ENCODE measurements at places on chromosomes 7 and 10.

GRCh38 chr7:101874028-101874427 is 56.6 kb downstream of the CUX1 start:
- no peak for DNase-seq

DNA sequence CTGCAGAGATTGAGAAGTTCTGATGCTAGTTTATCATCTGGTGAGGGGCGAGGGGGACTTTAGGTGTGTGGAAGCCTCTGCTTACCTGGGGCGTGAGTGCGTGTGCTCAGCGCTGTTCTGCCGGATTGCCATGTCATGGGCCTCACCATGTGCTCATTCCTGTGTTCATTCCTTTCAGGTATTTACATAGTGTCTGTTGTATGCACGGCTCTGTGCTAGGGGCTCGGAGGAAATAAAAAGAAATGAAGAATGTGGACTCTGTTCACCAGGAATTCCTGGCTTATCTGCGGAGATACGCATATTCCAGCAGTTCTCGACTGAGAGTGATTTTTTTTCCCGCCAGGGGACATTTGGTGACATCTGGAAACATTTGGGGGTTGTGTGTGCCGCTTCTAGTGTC is 152.0 kb downstream of the CAMK1D start:
- no peak for DNase-seq

DNA sequence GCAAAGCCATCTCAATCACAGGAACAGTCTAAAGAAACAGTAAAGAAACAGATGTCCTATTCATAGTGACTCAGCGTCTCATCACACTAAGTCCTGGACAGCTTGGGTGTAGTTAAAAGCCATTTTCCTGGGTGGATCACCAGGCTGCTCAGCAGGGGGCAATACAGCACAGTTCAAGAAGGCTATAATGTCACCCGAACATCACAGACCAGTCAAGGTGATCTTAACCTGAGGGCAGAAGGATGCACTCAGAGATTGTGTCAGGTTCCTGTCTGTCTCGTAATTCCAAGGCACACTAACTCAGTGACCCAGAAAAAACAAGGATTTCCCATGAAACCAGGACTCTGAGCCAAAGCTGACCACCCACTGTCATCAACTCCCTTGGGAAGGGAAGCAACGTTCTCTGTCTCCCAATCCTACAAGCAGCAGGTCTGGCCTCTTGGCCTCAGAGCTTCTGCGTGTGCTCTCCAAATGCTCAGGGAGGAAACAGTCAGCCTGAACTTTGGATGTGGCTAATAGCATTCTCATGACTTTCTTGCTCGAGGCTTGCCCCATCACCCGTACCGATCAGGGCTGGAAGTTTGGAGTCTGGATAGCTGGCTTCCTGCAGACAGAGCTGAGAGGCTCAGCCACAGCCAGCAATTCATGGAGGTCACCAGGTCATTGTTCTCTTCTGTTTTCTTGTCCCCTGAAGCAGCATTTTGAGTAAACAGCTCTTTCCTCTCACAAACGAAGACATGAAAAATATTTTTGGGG is 90.4 kb upstream of the FAM171A1 start:
- DNase-seq, result no peak

GRCh38 chr10:28311104-28311503 is 8.2 kb upstream of the MPP7 start:
- DNase-seq, result no peak

DNA sequence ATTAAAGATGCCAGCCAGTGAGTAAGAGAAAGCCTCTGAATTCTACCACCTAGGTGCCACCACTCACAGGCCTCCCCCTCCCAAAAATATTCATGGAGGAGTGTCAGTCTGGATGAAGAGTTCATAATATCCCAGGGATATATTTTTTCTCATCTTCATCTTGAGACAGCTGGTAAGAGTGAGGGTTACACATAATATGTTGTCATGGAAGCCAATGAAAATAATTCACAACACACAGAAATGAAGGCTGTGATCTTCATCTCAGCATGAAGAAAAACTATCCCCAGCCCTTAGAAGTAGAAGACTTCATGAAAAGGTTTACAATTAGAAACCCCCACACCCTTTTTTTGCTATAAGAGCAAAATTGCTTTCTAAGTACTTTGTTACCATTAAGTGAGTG is 175.6 kb downstream of the DNAH11 start:
- no peak for DNase-seq

DNA sequence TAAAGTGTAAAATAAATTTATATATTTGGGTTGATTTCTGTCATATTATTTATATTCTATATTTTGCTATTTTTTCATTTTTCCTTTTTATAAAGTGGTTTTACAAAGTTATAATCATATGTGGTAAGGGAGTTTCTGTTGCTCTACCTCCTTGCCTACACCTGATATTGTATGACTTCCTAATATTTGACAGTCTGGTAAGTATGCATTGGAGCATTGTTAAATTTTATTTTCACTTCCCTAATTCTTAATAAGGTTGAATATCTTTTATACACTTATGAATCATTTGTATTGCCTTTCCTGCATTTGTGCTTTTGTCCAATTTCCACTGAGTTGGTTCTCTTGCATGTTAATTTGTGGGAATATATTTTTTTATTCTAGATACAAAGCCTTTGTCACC is 492.4 kb downstream of the GRID1 start:
- no peak for DNase-seq

- no peak for DNase-seq
Observed at GRCh38 chr7:37348982-37349381, 99.7 kb downstream of the ELMO1 start.

DNA sequence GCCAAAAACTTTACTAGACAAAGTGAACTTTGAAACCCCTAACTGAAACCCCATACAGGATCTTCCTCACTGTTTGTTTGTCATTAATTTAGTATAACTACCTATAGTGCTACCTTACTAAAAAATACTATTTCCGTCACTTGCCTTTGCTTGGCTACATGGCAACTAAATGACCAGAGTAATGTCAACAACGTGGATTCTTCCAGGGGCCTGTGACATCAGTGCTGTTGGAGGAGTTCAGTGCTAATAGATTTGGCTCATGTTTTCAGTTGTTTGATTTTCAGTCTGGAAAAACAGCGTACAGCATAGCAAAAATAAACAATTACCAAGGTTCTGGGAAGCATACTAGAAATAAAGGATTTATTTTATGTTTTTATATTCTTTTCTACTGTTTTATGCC is 3.0 kb upstream of the ASB15 start:
- no peak for DNase-seq

DNA sequence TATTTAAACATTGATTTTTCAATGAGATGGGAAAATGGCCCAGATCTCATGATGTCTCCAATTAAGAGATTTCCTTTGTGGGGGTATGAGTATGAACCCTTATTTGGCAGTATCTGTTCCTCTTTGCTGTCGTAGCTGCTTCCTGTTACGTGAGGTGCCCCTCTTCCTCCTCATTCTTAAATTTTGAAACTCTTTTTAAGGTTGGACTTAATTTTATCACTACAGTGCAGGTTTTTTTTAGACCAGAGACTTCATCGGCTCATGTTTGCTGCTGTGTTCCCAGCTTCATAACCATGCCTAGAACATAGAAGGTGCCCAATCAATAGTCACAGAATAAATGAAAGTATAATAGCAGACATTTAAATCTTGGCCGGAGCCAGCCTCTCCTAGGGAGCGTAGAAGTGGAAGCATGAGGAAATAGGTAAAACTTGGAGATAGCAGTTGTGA is 2.4 kb downstream of the MIOS start:
- DNase-seq, result no peak

DNA sequence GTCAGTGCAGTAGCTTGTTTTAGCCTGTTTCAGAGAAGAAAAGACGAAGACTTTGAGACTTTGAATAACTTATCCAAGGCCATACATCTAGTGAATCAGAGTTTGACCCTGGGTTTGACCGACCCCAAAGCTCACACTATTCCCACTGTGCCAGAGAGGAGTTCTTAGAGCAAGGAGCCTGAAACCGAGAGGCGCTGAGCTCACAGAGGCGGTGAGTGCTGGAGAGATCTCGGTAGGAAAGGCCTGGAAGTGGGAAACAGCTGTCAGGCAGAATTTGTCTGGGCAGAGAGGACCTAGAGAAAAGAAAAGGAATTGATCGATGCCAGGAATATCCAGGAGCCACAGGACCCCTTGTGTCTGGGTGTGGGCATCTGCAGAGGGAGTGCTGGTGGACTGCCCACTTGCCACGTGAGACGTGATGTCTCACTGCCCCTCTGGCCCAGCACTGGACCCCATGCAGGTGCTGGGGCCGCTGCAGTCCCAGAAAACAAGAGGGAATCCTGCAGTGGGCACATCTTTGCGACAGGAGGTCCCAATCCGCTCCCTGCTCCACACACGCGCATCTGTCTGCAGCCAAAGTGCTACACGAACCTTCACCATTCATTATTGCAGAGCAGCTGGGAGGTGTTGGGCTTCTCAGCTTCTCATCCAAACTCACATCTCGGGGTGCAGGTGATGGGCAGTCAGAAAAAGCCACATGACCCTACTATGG is 6.2 kb downstream of the CALML3 start:
- no peak for DNase-seq

DNA sequence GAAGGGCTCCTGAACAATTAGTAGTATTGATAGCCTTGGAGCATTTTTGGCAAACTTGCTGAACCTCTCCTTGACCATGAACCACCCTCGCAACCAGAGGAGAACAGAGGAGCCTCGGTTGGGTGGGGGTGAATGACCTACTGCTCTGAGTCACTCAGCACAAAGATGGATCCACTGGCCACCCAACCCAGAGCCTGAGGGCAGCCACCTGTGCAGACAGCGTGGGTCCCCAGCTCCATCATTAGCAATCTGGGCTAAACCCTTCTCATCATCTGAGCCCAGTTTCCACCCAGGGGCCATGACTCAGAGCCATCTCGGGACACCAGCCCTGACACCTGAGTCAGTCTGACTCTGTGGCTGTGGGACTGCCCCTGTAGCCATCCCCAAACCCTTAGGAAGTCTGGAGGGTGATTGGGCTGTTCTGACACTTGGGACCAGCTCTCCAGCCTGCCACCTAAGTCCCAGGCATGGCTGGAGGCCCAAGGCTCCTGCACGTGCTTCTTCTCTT is 171.8 kb upstream of the GPR26 start:
- no peak for DNase-seq

DNA sequence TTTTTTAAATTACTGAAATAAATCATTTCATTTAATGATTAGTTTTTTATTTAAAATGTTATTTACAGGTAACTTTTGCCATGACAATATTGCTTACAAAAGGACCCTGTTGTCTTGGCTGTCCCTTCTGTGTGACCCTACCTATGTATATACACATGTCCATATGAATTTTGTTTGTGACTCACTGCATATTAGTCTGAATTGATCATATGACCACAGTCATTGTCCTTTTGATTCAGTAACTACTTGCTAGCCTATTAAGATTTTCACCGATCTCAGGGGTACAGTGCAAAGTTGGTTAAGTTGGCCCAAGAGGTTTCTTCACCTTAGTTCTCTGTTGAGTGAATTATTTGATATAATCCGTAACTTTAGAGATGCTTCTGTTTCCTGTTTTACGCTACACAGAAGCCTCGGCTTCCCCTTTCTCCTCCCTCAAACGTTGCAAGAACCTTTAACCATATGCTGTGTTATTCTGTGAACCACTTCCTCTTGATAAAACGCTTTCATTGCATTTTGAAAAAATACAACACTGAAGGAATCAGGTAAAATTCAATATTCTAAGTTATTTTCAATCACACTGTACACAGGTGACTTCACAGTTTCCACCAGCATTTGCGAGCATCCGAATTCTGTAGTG is 43.9 kb downstream of the APBB1IP start:
- no peak for DNase-seq

- no peak for DNase-seq
Observed at GRCh38 chr7:122340427-122340826, 35.9 kb upstream of the FEZF1 start.

- peak; percentile 35 for DNase-seq
Observed at GRCh38 chr10:30783939-30784501, 154.5 kb upstream of the LYZL2 start.

DNA sequence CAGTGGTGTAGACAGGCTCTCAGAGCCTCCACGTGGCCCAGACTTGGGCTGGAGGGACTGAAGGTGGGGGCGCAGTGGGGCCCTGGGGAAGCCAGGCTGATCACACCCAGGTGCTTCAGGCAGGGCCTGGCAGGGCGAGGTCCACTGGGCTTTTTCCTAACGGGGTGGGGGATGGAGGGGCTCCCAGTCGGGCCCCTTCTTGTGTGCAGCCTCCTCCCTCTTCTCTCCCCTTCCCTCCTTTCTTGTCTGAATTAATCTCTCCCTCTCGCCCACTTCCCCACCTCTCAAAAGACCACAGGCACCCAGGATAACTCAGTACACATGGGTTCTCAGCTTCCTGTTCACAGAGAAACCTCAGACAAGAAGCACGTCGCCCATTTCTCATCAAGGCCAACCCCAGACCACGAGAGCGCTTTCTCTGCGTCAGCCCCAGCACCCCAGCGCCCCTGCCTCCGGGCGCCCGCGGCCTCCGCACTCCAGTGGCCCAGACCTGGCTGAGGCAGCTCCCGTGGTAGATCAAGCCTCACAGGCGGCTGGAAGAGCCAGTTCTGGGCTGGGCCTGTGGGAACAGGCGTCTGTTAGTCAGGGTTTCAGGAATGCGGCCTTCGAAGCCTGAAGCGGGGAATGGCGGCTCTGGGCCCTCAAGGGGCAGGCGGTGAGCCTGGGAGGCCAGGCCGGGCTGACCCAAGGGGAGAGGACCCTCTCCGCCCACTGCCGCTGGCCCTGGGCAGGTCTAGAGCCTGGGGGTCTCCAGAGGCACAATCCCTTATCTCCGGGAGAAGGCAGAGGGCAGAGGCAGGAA is 50.6 kb downstream of the PWWP2B start:
- no peak for DNase-seq

DNA sequence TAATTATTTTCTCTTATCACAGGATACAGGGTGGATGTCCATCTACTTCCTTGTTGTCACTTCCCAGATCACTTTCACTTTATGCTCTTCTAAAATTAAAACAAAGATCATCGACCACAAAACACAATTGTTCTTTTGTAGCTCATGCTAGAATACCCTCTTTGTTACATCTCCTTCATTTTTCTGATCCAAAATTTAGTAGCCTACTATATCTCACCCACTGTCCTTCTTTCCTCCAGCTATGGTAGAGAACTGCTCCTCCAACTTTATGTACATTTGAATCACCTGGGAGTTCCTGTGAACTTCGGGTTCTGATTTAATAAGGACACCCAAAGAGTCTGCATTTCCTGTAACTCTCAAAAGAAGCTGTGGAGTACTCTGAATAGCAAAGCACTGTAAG is 1.2 kb upstream of the AHR start:
- no peak for DNase-seq

GRCh38 chr10:97718659-97719142 is 5.2 kb downstream of the MARVELD1 start:
- DNase-seq, result peak; percentile 48
